Peyer's patch (tissue), 4 donors: ENCODE measurements at places on chromosomes 4 and X. TPM values are rescaled to one million over a fixed set of nuclear protein-coding genes. Genes with fewer than 3 reads are reported as not detected.

- H3K27ac ChIP-seq: no peak overlapping the region
- H3K27me3 ChIP-seq: no peaks in the 10 kb centered on the region
- no peak overlapping the region for H3K4me3 ChIP-seq
- no peaks in the 10 kb centered on the region for H3K36me3 ChIP-seq
- DNase-seq: no peak
- no peaks in the 10 kb centered on the region for H3K4me1 ChIP-seq
Observed at GRCh38 chrX:106875151-106875550, 28.0 kb downstream of the RIPPLY1 start.

- H3K27me3 ChIP-seq: no peaks in the 10 kb centered on the region
- no peaks in the 10 kb centered on the region for H3K36me3 ChIP-seq
- H3K27ac ChIP-seq: no peak overlapping the region
Observed at GRCh38 chrX:13938051-13938828, 91.5 kb downstream of the GEMIN8 start.

DNA sequence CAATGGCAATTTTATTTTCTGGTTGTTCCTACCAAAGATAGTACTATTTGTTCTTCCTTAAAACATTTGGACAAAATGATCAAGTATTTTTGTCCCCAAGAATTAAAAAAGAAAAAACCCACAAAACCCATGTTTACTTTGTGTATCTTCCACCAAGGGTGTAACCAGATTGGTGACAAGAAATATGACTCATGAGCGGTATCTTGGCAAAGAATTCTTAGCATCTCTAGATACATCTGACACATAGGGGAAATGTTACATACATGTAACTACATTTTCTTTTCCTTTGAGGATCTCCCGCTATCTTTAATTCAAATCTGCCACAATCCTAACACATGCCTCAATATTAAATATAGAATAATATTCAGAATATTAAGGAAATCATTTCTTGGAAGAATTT is 78.7 kb downstream of the WDFY3 start:
- no peak overlapping the region for H3K27ac ChIP-seq
- no peaks in the 10 kb centered on the region for H3K27me3 ChIP-seq
- no peaks in the 10 kb centered on the region for H3K36me3 ChIP-seq

DNA sequence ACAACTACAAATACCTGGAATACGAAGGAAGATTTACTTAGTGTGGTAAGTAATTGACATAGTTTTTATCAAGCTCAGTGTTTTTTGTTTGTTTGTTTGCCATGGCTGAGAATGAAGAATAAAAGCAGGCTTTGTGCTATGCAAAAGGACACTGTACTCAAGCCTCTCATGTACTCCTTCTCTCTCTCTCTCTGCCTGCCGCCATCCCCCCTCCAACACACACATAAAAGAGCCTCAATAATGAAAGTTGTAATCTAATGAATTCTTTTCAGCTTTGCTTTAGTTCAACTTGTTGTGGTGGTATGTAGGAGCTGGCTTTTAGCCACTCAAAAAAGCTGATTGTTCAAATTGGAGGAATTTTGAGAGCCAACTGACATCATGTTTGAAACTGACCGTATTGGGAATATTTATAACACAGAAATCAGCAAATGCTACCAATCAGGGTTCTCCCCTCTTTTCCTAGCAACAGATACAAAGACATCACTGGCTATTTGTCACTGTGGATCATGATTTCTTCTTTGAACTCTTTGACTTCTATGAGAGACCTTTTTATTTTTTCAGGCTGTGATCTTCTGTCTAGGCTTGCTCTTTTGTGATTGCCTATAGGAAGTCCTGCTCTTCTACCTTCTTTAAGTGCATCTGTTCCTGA is 1148.8 kb downstream of the RAPGEF2 start:
- DNase-seq: no peak
- H3K27ac ChIP-seq: no peak overlapping the region
- no peak overlapping the region for H3K4me3 ChIP-seq

- no peak overlapping the region for H3K4me3 ChIP-seq
- no peaks in the 10 kb centered on the region for H3K4me1 ChIP-seq
- no peaks in the 10 kb centered on the region for H3K36me3 ChIP-seq
- DNase-seq: no peak
Observed at GRCh38 chr4:26028133-26028792, 114.2 kb downstream of the SMIM20 start.

DNA sequence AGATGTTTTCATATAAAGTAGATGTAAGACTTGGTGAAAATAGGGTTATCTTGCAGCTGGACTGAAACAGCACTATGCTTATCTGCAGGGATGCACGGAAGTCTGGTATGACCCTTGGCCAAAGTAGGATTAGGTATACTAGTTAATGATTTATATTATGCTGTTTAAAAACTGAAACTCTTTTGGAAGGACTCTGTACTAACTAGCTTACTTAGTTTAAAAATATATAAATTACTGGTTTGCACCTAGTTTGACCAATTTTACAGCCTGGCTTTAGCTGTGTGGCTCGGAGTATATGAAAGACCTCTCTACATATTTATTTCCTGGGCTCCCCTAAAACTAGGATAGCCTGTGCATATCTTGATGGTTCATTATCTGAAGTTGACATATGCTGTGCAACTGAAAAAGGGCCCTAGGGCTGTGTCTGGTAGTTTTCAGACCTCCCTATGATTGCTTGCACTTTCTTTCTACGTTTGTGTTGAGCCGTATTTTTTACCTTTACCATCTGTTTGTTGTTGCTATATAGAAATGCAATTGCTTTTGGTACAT is 89.2 kb downstream of the TMEM144 start:
- H3K4me3 ChIP-seq: no peak overlapping the region
- H3K27ac ChIP-seq: no peak overlapping the region
- no peaks in the 10 kb centered on the region for H3K4me1 ChIP-seq
- H3K27me3 ChIP-seq: no peaks in the 10 kb centered on the region

- H3K36me3 ChIP-seq: no peaks in the 10 kb centered on the region
- H3K27ac ChIP-seq: peak within 1 kb of the TSS; percentile 41
- DNase-seq: peak; percentile 78
- no peaks in the 10 kb centered on the region for H3K27me3 ChIP-seq
- H3K4me1 ChIP-seq: no peaks in the 10 kb centered on the region
- peak within 1 kb of the TSS; percentile 42 for H3K4me3 ChIP-seq
Observed at GRCh38 chr4:138242076-138242833, at the start of gene SLC7A11. SLC7A11 (minus strand) TSS chr4:138242349; CDS start chr4:138242069, 280 bp downstream.

- no peak overlapping the region for H3K4me3 ChIP-seq
- no peaks in the 10 kb centered on the region for H3K27me3 ChIP-seq
- no peak overlapping the region for H3K27ac ChIP-seq
- H3K4me1 ChIP-seq: no peaks in the 10 kb centered on the region
Observed at GRCh38 chr4:73445383-73446335, 9.6 kb downstream of the AFP start.

- DNase-seq: no peak
- no peak overlapping the region for H3K4me3 ChIP-seq
- no peaks in the 10 kb centered on the region for H3K36me3 ChIP-seq
- H3K4me1 ChIP-seq: no peaks in the 10 kb centered on the region
Observed at GRCh38 chr4:145613566-145614232, 5.5 kb upstream of the MMAA start.

- no peak for DNase-seq
- no peak overlapping the region for H3K4me3 ChIP-seq
- no peak overlapping the region for H3K27ac ChIP-seq
- no peaks in the 10 kb centered on the region for H3K27me3 ChIP-seq
Observed at GRCh38 chr4:21469438-21470300, 478.9 kb downstream of the KCNIP4 start.

DNA sequence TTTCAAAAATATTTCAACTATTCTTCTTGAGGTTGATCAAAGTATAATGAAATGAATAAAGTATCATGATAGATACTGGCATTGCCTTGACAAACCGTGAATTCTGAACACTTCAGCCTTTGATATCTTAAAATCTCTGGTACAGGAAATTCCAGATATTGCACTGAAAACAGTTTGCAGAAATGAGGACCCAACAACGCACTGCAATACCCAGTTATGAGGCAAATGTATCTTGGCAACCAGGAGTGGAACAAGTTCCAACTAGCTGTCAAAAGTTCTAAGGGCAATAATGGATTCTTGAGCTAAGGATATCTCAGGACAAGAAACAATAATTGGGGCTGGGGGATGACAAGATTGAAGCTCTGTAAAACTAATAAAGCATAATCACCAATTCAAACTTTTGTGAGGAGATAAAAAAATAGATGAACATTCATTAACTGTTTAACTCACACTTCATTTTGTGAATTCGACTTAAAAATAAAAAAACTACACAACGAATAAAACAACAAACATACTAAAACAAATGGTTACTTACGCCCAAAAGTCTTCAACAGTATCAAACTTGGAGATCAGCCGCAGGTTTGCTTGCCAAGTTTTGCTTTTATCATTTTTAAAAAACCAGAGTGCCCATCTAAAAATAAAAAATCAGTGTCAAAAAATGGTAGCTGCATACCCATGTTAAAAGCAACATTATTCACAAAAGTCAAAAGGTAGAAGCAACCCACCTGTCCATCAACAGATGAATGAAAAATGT is 38.1 kb downstream of the EIF4E start:
- peaks cover 40% of the 10 kb centered on the region for H3K36me3 ChIP-seq
- H3K4me1 ChIP-seq: no peaks in the 10 kb centered on the region
- no peaks in the 10 kb centered on the region for H3K27me3 ChIP-seq

GRCh38 chr4:63607169-63607872 is 801.9 kb downstream of the TECRL start:
- no peaks in the 10 kb centered on the region for H3K27me3 ChIP-seq
- no peaks in the 10 kb centered on the region for H3K4me1 ChIP-seq
- H3K27ac ChIP-seq: no peak overlapping the region

DNA sequence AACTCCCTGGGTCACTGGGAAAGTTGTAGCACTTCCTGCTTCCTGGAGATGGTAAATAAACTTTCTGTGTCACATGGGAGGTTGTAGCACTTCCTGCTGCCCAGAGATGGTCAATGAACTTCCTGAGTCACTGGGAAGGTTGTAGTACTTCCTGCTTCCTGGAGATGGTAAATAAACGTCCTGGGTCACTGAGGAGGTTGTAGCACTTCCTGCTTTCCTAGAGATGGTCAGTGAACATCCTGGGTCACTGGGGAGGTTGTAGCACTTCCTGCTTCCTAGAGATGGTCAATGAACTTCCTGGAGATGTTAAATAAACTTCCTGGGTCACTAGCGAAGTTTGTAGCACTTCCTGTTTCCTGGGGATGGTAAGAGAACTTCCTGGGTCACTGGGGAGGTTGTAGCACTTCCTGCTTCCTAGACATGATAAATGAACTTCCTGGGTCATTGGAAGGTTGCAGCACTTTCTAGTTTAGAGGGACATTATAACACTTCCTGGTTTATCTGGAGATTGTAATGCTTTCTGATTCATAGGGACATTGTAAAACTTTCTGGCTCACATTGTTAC is 62.3 kb upstream of the CD99 start:
- DNase-seq: no peak
- no peaks in the 10 kb centered on the region for H3K4me1 ChIP-seq
- H3K36me3 ChIP-seq: peaks cover 42% of the 10 kb centered on the region

- H3K27me3 ChIP-seq: no peaks in the 10 kb centered on the region
- no peak overlapping the region for H3K27ac ChIP-seq
- H3K36me3 ChIP-seq: no peaks in the 10 kb centered on the region
- DNase-seq: no peak
- H3K4me1 ChIP-seq: no peaks in the 10 kb centered on the region
Observed at GRCh38 chr4:37803348-37803973, 23.0 kb upstream of the PGM2 start.

- DNase-seq: no peak
- H3K27me3 ChIP-seq: no peaks in the 10 kb centered on the region
- no peaks in the 10 kb centered on the region for H3K4me1 ChIP-seq
Observed at GRCh38 chrX:30637874-30638815, 15.1 kb upstream of the GK start.

- no peaks in the 10 kb centered on the region for H3K36me3 ChIP-seq
- no peak for DNase-seq
- no peak overlapping the region for H3K27ac ChIP-seq
- H3K27me3 ChIP-seq: no peaks in the 10 kb centered on the region
Observed at GRCh38 chr4:43456383-43456782, 563.9 kb downstream of the GRXCR1 start.

DNA sequence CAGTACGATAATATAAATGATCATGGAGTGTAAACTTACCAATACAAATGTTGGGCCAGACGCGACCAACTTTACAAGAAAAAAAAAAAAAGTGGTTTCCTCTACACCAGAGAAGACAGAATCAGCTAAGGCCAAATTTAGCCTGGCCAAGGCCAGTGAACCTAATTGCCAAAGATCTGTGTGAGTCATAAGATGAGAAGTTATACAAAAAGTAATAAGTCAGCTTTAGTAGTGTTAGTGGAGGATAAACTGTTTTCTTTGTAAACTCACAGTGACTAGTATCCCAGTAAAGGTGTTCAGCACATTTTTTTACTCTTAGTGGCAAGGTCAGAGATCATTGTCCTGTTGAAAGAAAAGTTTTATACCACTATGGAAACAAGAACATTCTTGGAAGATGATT is 531.4 kb upstream of the TECRL start:
- H3K27ac ChIP-seq: no peak overlapping the region
- H3K27me3 ChIP-seq: no peaks in the 10 kb centered on the region
- no peaks in the 10 kb centered on the region for H3K36me3 ChIP-seq
- no peak for DNase-seq
- H3K4me3 ChIP-seq: no peak overlapping the region
- H3K4me1 ChIP-seq: no peaks in the 10 kb centered on the region

- no peaks in the 10 kb centered on the region for H3K27me3 ChIP-seq
- no peak overlapping the region for H3K27ac ChIP-seq
- H3K4me1 ChIP-seq: no peaks in the 10 kb centered on the region
- no peak for DNase-seq
- H3K36me3 ChIP-seq: no peaks in the 10 kb centered on the region
Observed at GRCh38 chr4:32417113-32417704, 1697.0 kb downstream of the PCDH7 start.

DNA sequence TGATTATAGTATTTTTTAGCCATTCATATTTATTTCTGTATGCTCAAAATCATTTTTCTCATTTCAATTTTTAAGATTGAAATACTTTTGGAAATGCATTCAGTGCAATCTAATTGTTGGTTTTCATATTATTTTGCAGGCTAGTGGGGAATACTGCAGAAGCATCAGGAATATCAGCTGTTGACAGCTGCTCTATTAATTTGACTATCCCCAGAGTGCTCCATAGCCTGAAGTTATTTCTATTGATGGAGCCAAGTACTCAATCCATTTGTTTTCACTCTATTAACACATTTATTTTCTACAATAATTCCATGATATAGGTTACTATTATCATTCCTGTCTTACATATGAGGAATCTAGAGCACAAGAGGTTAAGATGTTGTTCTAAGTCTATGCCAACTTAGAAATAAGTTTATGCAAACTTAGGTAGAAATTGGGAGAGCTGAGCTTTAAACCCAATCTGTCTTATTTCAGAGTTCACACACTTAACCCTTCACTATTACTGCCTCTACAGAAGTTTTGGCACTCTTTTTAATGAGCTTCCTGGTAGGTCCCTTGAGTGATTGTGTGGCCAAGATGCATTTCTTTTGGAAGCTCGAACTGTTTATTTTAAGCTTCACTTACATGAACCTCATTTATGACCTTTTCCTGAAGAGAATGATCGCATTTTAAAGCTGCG is 65.6 kb upstream of the PCDH18 start:
- H3K4me3 ChIP-seq: no peak overlapping the region
- no peak overlapping the region for H3K27ac ChIP-seq
- no peaks in the 10 kb centered on the region for H3K27me3 ChIP-seq

GPAT3 gene
- 7.4 TPM for total RNA-seq

SPANXA1 gene
- not detected for total RNA-seq

MSANTD1 gene
- total RNA-seq: 2.5 TPM

PHOX2B gene
- 1.5 TPM for total RNA-seq

SPRY1 gene
- total RNA-seq: 39.9 TPM

TRIML1 gene
- not detected for total RNA-seq

MAGEE2 gene
- total RNA-seq: not detected

F11 gene
- total RNA-seq: 3.5 TPM

GUCY1B1 gene
- 8.0 TPM for total RNA-seq

SH3D19 gene
- total RNA-seq: 248 TPM

SH3TC1 gene
- 8.1 TPM for total RNA-seq

NXF3 gene
- total RNA-seq: 15.1 TPM

TAB3 gene
- total RNA-seq: 26.1 TPM

ELOVL6 gene
- 13.5 TPM for total RNA-seq
